A549 treated with CORT108297 at 1 μM for 4 hours (cell line): ENCODE measurements at places on chromosomes 1 and 21. TPM values are rescaled to one million over a fixed set of nuclear protein-coding genes. Genes with fewer than 3 reads are reported as not detected.

ESPN gene
- 0.27 to 0.89 TPM (median 0.61 TPM) in 5 replicates for total RNA-seq

CELA2A gene
- total RNA-seq, result 0.10 to 0.13 TPM in 2 of 5 replicates, not detected in the others

FAAH gene
- 0.74 to 1.1 TPM (median 0.89 TPM) in 5 replicates for total RNA-seq

LAX1 gene
- not detected in 5 replicates for total RNA-seq

STMN1 gene
- 181 to 210 TPM (median 197 TPM) in 5 replicates for total RNA-seq

KLF17 gene
- total RNA-seq, result 0.27 to 0.50 TPM (median 0.34 TPM) in 5 replicates

IL22RA1 gene
- total RNA-seq, result 3.8 to 5.5 TPM (median 4.8 TPM) in 5 replicates

GJA5 gene
- 0.03 TPM in 1 of 5 replicates, not detected in the others for total RNA-seq

APCS gene
- total RNA-seq, result not detected in 5 replicates

TCHHL1 gene
- not detected in 5 replicates for total RNA-seq

VHLL gene
- not detected in 5 replicates for total RNA-seq

PEX19 gene
- 20.8 to 27.6 TPM (median 23.3 TPM) in 5 replicates for total RNA-seq

MANEAL gene
- total RNA-seq, result 20.4 to 27.1 TPM (median 26.2 TPM) in 5 replicates

CASZ1 gene
- 1.7 to 1.8 TPM (median 1.8 TPM) in 5 replicates for total RNA-seq

GNG4 gene
- 13.0 to 17.5 TPM (median 15.4 TPM) in 5 replicates for total RNA-seq

LHX8 gene
- total RNA-seq, result 0.81 to 1.4 TPM (median 1.2 TPM) in 5 replicates

LMX1A gene
- 0.02 TPM in 1 of 5 replicates, not detected in the others for total RNA-seq

DIO1 gene
- total RNA-seq, result 0.09 TPM in 1 of 5 replicates, not detected in the others

RGS13 gene
- not detected in 5 replicates for total RNA-seq

CCDC185 gene
- total RNA-seq, result 0.08 to 0.13 TPM (median 0.10 TPM) in 4 of 5 replicates, not detected in the other

DDR2 gene
- total RNA-seq, result 0.25 to 0.42 TPM (median 0.37 TPM) in 5 replicates

SLC30A10 gene
- total RNA-seq, result 0.03 to 0.15 TPM (median 0.09 TPM) in 4 of 5 replicates, not detected in the other

ADAMTS1 gene
- 0.07 to 0.19 TPM (median 0.17 TPM) in 5 replicates for total RNA-seq

SPRR2G gene
- not detected in 5 replicates for total RNA-seq

CELA3B gene
- total RNA-seq, result not detected in 5 replicates

CHD5 gene
- 0.76 to 1.3 TPM (median 0.83 TPM) in 5 replicates for total RNA-seq

GPR153 gene
- 0.76 to 1.5 TPM (median 1.4 TPM) in 5 replicates for total RNA-seq

ZFP69 gene
- not detected in 5 replicates for total RNA-seq

ZBTB8B gene
- total RNA-seq, result under 0.01 TPM in 1 of 5 replicates, not detected in the others

TRNP1 gene
- total RNA-seq, result 150 to 235 TPM (median 212 TPM) in 5 replicates

MMP23B gene
- 0.30 to 0.73 TPM (median 0.60 TPM) in 5 replicates for total RNA-seq

AVPR1B gene
- total RNA-seq, result not detected in 5 replicates

DMBX1 gene
- total RNA-seq, result 0.68 to 1.3 TPM (median 1.2 TPM) in 5 replicates

DPT gene
- total RNA-seq, result not detected in 5 replicates
